Activated CD4-positive, alpha-beta T cell treated with anti-CD3 and anti-CD28 coated beads, Interleukin-2, amount 50 U/mL, for 16 hours (primary cell): ENCODE measurements at places on chromosomes 3 and 15.

GRCh38 chr3:157475921-157476414 is 27.2 kb downstream of the VEPH1 start:
- no peak for DNase-seq

- no peak for DNase-seq
Measured at GRCh38 chr3:25110642-25111041, 317.4 kb upstream of the RARB start.

DNA sequence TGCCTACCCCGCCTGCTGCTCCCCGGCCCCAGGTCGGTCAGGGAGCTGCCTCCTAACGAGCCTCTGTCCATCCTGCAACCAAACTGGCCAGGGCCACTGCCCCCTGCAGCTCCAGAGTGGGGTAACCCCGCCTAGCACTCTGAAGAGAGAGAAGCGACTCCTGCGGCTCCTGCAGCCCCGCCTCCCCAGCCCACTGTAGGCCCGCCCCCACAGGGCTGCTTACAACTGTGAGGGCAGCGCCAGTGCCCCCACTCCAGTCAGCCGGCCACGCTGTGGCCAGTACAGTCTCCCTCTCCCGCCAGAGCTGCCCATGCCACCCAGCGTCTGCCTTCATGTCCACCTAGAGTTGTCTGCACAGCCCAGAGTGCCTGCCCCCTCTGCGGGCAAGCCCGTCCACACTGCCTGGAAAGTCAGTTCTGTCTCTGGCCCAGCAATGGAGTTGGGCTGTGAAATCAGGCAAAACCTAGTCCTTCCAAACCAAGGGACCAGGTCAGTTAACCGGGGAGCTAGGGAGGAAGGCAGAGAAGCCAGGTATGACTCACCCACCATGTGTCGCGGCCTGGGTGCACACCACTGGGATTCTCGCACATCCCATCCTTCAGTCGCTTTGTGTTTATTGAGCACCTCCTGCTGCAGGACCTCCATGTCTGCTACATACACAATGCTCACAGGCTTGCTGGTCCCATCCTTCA is 2.4 kb downstream of the UCN2 start:
- no peak for DNase-seq

DNA sequence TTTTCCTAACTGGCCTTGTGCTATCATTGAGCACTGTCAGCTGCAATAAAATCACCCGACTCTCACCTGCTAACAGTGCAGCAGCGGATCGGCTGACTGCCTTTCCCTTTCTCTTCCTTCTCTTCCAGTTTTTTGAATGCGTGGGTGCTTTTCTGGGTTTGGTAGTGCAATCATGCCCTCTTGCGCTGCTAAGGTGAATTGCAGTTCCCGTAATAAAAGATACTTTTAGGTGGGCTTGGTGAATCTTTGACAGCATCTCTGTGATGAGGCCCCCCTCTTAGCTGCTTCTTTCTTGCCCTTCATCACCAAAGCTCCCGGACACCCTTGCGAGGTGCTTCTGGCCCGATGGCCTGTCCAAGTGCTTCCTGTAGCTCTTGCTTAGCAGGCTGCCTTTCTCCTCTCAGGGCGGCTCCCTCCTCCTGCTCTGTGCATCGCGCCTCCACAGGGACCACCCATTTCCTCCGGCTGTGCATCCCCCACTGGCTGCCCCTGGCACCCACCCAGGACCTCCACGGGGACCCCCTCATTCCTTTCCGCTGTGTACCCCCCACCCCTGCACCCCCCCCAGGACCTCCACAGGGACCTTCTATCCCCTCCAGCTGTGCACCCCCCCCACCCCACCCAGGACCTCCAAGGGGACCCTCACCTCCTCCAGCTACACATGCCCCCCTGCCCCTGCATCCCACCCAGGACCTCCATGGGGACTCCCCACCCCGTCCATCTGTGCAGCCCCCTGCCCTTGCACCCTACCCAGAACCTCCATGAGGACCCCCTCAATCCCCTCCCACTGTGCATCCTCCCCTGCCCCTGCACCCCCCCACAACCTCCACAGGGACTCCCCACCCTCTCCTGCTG is 50.8 kb upstream of the RPL32 start:
- DNase-seq, result peak; percentile 50

GRCh38 chr15:59313641-59314332 is 58.9 kb downstream of the MYO1E start:
- DNase-seq, result no peak

- peak; percentile 91 for DNase-seq
Measured at GRCh38 chr3:127483902-127484591, 106.5 kb downstream of the TPRA1 start.

DNA sequence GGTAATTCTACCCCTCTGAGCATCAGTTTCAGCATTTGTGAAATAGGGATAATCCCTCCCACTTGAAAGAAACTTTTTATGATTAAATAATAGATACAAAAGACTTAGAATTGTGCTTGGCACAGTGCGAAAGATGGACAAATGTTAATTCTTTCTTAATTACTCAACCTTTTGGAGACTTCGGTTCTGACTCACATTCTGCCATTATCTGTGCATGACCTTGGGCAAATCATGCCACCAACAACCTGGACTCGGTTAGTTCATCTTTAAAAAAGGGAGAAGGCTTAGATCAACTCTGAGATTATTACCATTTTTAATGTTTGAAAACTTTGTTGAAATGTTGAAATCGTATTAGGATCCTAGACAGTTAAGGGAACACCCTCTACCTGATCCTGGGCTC is 40.6 kb upstream of the POLR2M start:
- no peak for DNase-seq

DNA sequence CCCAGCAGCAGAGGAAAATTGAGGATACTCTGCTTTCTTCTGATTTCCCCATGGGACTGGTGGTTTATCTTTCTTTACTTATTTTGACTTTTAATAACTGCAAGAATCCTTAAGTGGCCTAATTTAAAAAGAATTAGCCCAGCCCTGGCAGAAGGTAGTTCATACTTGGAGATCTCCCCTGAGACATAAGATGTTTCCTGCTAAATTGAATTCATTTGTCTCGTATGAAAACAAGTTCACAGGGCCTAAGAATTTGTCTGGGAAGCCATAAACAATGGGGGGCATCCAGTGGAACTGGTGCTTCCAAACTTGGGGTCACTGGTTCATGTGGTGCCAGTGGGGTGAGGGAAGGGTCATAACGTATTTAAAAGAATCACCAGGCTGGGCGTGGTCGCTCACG is 283.1 kb upstream of the RASGRP1 start:
- DNase-seq, result no peak

DNA sequence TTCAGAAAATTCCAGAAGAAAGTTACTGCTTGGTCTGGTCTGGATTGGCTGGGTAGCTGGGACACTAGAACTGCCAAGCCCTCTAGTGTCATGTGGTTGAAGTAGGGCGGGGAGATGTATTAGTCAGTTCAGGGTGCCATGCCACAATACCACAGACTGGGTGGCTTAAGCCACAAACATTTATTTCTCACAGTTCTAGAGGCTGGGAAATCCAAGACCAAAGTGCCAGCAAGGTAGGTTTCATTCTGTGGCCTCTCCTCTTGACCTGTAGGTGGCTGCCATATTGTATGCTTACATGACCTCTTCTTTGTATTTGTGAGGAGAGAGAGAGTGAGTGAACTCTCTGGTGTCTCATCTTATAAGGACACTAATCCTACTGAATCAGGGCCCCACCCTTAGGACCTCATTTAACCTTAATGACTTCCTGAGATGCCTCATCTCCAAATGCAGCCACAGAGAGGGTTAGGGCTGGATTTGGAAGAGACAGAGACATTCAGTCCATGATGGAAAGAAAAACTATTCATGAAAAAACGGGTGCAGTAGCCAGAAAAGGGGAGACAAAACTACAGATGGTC is 18.1 kb upstream of the ZSCAN2 start:
- peak; percentile 51 for DNase-seq

DNA sequence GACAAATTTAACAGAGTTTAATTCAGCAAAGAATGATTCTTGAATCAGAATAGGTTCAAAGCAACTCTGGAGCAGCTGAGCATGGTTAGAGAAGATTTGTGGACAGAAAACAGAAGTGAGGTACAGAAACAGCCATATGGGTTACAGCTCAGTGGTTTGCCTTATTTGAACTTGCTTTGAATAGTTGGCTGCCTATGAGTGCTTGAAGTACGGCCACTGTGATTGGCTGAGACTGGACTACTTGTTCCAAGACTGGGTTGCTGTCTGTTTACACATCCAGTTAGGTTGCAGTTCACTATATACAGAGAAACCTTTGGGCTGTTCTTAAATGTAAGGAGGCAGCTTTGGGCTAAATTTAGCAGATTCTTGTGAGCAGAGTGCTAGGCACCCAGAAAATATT is 79.4 kb upstream of the CADPS start:
- no peak for DNase-seq

GRCh38 chr3:23819599-23820360 is 14.0 kb downstream of the UBE2E1 start:
- no peak for DNase-seq

GRCh38 chr15:29616512-29616911 is 205.8 kb downstream of the TJP1 start:
- no peak for DNase-seq

DNA sequence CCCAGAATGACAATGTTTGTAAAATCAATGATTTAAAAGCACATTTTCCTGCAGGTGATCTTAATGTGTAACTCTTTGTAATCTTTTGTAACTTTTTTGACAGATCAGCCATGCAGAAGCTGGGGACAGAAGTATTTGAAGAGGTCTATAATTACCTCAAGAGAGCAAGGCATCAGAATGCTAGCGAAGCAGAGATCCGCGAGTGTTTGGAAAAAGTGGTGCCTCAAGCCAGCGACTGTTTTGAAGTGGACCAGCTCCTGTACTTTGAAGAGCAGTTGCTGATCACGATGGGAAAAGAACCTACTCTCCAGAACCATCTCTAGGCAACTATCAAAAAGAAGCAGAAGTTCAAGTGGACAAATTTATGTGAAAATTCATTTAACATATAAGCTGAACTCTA is 32.1 kb upstream of the NUDT16 start:
- DNase-seq, result no peak

DNA sequence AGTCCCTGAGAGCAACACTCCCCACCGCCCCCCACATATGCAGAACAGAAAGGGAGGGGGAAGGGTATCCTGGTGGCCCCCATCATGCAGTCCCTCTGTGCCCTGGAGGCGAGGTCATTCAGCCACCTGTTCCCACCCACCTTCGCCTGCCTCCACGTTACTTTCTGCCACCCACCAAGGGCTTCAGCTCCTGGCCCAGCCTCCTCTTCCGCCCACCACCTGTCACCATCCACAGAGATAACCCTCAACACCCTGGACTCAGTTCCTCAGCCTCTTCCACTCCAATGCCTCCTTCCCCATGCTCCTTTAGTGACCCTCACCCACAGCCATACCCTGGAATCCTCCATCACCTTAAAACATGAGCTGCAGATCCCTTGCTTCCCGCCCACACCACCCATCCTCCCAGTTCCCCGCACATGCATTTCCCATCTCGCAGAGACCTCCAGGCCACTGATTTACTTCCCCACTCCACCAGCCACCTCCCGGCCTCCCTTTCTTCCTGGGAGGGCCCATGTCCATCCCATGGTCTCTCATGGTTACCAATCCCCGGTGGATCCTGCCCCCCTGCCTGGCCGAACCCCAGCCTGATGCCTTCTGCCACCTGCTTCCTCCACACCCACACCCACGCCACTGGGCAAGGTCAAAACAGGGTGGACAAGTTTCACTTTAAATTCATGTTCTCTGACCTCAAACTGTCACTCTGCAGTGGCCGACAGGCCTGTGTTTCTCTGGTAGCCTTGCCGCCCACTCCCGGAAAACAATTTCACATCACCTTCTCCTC is 18.2 kb downstream of the HOMER2 start:
- DNase-seq, result no peak

GRCh38 chr3:9778143-9779074 is 8.7 kb upstream of the CAMK1 start:
- peak; percentile 80 for DNase-seq

- no peak for DNase-seq
Measured at GRCh38 chr3:4139462-4140140, 163.6 kb upstream of the SETMAR start.
